ENCODE measurements at places on chromosomes 6 and 20.

DNA sequence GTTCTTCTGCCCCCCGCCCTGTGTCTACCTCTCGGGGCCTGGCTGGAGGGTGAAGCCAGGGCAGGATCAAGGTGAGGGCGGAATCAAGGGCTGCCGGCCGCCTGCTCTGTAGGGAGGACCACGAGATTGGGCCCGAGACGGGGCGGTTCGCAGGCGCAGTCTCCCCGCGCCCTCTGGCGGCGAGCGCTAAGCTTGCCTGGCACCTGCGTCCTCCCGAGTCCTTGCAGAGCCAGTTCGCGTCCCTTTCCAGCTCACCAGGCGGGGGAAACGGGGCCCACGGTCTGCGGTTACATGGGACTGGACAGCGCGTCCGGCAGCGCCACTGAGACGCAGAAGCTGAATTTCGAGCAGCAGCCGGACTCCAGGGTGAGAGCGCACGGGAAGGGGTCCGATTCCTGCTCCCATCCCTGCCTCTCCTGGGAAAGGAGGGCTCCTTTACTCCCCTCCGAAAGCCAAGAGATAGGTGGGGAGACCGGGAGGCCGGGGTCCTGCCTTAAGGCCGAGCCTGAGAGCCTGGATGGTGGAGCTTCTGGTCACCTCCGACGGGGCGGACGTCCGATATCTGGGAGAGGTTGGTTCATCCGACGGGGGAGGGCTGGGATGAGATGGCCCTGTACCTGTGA, 3.6 kb upstream of the MATN4 start:
- DNase-seq = no peak

GRCh38 chr20:23601715-23602114, 4.0 kb downstream of the CST9 start:
- no peak for DNase-seq

DNA sequence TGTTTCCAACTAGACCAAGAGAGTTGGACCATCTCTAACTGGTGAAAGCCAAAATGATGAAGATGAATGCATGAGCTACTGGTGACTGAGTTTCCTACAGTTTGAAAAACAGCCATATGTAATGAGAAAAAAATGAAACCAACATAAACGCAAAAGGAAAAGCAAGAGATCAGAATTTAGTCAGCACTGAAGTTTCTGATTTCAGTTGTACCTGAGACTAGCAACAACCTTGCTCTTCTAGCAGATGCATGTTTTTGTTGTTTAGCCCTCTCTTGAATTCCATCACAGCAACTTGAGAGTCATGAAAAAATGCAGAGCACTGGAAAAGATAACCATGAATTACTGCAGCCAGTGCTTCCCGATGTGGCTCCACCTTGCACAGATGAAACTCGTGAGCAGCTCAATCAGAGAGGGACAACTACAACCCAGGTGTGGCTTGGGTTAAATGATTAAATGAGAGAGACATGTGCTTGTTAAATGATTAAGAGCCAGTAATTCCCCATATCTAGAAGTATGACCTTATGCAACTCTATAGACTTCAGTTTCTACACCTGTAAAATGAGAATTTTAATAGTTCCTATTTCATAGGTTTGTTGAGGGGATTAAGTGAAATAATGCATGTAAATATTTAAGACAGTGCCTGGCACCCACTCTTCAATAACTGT, 104.8 kb downstream of the ELOVL4 start:
- DNase-seq = no peak

GRCh38 chr6:111228094-111228493, 140.8 kb downstream of the SLC16A10 start:
- no peak for DNase-seq

DNA sequence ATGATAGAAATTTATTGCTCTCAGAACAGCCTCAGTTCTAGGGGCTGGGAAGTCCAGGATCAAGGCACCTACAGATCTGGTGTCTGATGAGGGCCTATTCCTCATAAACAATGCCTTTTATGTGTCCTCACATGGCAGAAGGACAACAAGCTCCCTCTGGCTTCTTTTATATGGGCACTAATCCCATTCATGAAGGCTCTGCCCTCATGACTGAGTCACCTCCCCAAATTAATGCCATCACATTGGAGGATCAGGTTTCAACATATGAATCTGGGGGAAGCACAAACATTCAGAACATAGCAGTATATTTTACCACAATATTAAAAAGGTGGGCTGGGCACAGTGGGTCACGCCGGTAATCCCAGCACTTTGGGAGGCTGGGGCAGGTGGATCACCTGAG, 58.5 kb upstream of the CCN6 start:
- no peak for DNase-seq

DNA sequence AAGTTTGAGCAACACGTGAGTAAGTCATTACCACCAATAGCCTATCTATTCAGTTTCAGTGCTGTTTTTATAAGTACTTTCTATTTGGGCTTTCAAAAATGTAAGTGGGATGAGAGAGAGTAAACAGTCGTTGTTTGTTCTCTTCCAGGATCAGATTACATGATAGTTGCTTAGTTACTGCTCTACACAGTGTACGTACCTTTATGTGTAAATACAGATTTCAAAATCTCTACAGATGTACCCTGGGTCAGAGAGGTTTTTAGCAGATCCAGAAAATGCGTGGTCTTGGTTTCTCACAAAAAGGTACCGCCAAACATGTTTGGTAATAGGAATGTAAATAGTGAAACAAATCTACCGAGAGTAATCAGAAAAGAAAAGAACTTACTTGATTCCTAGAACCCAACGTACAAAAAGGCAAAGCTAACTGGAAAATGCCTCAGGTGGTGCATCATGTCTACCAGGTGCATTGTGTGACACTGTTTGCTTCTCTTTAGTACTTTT, 421.1 kb downstream of the BCKDHB start:
- no peak for DNase-seq

DNA sequence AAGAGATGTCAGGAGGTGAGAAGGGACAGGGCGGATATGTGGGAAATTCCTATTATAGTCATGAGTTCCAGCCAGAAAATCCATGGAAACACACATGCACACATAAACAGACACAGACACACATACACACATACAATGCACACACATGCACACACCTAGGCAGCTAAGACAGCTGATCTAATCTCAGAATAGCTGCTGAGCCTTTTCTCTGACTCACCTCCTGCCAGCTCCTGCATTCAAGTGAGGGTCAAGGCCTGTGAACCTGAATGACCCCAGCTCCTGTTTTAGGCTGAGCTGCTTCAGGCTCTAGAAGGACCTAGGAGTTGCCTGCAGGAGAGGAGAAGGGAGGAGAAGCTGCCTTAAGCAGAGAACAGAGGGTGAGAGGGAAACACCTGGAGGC, 21.6 kb upstream of the RAET1L start:
- DNase-seq = no peak

DNA sequence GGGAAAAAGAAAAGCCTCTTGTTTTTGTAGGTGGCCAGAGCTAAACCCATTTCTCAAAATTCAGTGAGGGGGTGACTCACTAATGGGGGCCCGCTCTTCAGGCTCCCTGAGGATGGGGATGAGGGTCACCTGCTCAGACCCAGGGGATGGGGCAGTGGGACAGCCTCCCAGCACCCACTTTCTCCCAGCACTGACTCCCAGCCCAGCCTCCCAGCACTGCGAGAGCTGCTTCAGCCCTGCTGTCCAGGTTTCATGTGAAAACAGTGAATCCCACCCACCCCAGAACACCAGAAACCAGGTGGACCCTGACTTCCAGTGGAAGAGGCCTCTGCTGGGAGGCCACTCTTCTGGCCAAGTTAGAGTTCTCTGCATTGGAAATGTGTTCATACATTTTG, 362.6 kb downstream of the CDH4 start:
- DNase-seq = no peak

DNA sequence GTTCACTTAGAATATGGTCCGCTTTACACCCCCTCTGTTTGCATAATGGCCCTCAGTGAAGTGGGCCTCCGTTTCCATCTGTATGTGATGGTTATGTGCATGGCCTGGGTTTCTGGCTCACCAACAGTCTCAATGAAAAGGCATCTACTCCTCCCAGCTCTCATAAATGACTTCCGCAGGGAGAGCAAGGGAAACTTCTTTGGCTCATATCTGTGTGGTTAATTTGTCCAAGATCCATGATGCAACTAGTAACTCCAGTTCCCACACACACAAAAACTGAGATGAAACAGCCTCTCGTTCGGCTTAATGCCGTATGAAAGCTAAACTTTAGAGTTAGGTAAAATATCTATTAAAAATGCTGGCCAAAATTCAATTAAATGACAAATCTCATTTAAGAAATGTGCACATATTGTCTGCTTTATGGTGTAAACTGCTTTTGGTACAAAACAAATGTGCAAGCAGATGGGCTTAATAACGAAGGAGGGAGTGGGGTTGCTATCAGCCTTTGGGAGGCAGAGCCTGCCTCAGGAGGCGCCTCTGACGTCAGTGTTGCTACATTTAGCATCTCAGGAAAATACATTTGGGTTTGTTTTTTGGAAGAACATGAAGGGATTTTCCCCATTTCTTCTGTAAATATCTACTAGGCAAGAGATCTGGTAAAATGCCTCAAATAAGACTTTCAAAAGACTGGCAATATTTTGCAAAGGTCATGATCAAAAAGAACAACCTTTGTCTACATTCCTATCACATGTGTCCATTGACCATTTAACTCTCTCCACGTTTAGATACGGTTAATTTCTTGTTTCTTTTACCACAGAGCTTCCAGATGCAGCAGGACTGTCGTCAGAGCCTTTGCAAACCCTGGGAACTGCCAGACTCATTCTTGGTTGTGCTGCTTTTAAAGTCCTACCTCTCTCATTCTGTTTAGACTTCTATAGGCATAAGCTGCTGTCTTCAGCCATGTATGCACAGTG, 96.8 kb downstream of the ARMC2 start:
- no peak for DNase-seq

DNA sequence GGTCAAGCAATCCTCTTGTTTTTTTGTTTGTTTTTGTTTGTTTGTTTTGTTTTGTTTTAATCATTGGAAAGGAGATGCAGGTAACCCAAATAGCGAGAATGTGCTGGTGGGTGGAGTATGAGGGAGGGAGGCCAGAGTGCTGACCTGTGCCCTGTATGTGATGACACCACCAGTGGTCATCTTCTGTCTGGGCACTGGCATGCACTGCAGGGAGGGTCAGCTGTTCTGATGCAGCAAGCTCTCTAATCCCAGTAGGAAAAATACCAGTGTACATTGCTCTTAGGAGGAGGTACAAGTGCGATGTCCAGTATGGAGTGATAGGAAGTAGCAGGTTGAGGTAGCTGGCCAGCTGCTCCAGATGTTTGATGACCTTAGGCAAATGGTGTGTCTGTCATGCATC, 2.9 kb upstream of the CST1 start:
- DNase-seq = no peak

DNA sequence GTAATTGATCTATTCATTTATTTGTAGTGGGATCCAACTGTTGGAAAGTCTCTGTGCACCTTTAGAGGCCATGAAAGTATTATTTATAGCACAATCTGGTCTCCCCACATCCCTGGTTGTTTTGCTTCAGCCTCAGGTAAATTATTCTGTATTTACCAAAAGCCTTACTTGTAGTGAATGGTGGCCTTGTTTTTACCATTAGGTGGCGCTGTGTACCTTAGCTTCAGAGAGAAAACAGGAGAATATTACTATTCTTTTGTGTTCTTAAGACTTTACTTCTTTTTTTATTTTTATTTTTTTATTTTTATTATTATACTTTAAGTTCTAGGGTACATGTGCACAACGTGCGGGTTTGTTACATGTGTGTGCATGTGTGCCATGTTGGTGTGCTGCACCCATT, 23.7 kb downstream of the PEX7 start:
- DNase-seq = no peak

DNA sequence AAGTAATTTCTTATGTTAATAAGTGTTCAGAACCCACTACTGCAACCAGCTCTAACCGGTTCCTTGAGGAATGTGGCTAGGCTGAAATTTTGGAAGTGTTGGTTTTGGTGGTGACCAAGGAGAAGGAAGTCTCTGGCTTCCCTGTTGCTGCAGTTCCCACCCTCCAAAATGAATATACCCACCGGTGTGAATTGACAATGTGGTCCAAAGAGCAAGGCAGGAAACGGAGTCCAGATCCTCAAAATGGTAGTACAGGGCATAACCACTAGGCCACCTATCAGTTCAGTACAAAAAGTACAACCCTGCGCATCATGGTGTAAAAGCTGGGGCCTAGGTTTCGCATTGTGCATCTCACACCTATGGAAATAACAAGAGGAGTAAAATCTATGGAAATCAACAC, 2.8 kb downstream of the ADNP start:
- no peak for DNase-seq

DNA sequence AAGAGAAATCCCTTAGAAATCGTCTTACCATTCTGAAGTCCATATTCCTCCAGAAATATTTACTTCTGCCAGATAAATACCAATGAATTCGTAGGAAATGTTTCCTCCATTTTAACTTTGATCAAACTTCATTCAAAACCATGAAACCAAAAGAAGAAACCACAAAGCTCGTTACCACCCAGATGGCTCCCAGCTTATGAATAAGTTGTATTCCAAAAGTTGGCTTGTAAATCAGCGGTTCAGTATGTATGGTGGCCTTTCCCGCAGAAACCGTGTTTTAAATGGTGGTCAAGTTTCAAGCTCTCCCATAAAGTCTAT, 73.6 kb upstream of the RIPOR2 start:
- DNase-seq = no peak

DNA sequence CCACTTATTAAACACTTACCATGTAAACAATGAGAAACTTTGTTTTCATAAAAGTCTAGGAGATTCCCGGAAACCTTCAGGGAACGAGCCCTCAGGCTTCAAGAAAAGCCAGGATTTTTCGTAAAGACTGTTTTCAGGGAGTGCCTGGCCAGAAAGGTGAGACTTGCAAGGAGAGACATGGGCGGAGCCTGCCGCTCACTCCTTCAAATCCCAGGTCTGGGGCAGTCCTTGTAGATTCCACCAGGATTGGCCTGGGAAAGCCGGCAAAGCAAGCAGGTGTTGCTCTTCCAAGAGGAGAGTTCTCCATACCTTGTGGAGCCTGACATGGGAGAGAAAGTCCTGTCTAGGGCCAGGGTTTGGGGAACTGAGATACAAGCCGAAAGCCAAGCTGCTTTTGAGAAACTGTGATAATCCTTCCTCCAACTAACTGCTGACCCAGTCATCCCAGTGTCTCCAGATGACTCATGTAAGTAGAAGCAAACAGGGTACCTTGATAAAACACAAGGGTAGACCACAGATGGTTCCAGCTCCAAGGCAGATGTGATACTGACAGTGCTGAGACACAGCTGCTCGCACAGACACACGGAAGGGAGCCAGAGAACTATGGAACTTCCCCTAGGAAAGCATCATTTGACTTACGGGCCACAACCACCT, 69.4 kb upstream of the NAA20 start:
- no peak for DNase-seq

DNA sequence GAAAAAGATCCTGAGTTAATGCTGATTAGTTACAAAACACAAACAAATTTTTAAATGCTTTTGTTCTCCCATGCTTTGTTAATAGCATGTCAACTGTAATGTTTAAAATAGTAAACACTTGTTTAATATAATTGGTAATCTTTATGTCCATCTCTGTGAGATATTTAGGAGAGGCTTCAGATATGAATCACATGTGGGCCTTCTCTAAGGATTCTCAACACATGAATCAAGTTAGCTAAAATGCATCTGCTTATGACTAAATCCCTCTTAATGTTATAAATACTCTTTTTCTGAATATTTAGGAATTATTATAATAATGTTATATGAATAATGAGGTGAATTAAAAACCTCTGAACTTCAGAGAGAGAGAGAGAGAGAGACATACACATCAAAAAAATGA, 345.9 kb upstream of the MANEA start:
- DNase-seq = no peak

Measured in T-helper 22 cell (primary cell).